ENCODE measurements at places on chromosomes 5 and 9.

GRCh38 chr9:34133436-34133949, 7.0 kb upstream of the DCAF12 start:
- no peak for DNase-seq

DNA sequence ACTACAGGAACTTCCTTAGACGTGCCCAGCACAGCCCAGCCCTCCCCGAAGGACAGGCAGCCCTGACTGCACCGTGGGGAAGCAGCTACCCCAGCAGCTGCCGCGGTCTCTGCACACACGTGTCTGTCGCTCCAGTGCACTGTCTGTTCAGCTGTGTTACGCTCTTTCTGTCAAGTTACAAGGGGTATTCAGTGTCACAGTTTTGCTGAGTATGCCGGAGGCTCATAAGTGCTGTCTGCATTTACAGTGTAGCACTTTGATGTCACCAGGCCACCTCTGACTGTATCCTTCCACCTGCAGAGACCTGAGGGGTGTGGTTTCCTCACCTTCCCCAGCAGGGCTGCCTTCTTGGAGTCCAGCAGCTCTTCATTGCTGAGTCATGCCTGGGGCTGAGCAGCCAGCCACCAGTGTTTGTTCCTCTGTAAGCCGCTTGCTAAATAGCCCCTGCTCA, 126.8 kb downstream of the EHMT1 start:
- peak; percentile 55 for DNase-seq

DNA sequence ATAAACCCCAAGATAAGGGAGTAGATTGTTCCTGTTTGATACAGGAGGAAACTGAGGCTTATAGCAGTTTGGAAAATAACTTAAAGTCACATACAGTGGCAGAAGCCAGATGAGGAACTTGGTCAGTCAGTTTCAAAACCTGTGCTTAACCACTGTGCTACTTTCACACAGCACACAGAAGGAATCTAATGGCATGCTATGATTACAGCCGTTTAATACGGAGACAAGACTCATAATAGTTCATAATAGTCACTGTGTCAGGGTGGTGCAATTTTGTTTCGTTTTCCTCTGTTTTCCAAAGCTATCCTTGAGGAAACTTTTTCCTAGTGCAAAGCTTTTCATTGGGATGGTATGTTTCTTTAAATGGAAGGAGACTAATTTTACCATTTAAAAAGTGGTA, 112.3 kb downstream of the GCNT1 start:
- no peak for DNase-seq

DNA sequence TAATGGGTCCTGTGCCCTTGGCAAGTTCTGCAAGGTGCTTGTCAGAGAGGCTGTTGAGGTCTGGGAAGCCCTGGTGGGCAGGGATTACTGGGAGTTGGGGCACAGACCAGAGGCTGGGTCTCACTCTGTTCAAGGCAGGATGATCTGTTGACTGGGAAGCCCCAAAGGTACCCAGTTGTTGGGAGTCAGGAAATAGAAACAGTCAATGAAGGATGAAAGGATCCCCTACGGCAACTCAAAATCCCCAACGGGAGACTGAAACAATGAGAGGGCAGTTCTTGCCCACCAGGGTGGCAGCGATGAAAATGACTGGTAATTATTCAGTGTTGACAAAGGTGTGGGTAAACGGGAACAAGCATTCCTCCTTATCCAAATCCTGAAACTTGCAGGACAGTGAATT, 31.2 kb downstream of the BNIP1 start:
- no peak for DNase-seq

GRCh38 chr5:88875341-88876234, 7.4 kb downstream of the MEF2C start:
- DNase-seq = no peak

GRCh38 chr9:88998911-88999310, 7.6 kb downstream of the S1PR3 start:
- DNase-seq = peak; percentile 62

- no peak for DNase-seq
Observed at GRCh38 chr9:86730163-86730928, 217.0 kb downstream of the GAS1 start.

- no peak for DNase-seq
Observed at GRCh38 chr5:155418960-155419579, 405.5 kb downstream of the KIF4B start.

GRCh38 chr5:121872856-121873255, 21.2 kb downstream of the FTMT start:
- DNase-seq = no peak

DNA sequence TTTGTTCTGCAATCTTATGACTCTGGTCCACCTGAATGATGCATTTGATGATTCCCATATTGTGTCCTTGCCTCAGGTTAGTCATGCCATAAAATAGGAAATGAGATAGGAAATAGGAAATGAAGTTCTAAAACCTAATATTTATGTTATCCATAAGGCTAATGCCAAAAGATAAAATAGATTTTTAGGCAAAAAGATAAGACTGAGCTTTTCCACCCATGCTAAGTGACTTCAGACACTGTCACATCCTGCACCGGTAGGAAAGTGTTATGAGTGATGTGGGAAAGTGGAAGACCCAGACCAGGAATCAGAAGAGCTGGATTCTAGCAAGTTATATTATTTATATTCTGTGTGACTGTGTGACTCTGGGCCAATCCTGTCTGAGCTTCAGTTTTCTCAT, 600.8 kb upstream of the DMAC1 start:
- DNase-seq = no peak

DNA sequence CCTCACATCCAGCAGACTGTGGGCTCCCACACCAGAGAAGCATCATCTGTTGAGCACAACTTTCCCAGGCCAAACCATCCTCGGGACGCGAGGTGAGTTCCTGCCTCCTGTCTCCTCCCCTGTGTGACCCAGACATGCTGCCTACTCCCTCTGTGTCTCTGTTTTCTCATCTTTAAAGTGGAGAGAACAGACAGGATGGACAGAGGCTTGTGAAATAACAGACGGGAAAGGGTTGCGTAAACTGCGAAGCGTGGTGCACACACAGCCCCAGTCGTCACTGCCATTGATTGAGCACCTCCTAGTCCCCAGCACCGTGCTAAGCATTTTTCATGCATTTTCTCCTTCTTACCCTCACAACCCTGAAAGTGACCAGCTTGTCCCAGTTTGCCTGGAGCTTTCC, 52.1 kb upstream of the LMX1B start:
- no peak for DNase-seq

DNA sequence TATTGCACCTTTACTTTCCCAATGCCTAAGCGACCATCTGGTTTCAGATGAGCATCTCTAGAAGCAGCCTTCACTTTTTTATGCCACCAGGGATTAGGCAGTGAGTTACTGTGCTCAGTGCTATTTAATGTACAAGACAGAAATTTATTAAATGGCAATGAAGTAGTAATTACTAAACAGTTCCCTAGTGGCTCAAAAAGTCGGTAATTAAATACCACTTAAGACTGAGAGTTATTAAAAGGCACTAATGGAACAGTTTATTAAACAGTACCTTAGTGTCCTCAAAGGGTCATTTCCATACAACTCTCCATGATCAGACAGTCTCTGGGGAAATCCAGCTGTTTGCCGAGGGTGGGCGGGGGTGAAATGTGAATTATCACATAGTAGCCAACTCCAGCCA, 42.3 kb downstream of the LHFPL2 start:
- no peak for DNase-seq

DNA sequence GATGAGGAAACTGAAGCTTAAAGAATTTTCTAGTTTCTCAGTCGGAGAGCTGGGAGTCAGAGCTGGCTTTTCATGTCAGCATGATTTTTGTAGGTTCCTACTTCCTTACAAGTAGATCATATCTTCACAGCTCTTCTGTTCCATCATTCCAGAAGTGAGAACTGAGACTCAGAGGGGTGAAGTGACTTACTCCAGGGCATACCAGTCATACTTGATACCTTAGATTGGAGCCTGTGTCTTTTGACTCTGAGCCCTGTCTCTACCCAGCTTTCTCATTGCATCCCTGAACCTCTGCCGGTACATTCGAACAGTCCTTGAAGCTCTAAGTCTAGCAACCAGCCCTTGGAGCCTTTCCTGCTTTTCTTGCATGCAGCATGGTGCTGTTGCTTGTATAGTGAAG, 53.3 kb downstream of the MCCC2 start:
- no peak for DNase-seq

- no peak for DNase-seq
Observed at GRCh38 chr9:132545578-132545977, 36.8 kb upstream of the BARHL1 start.

GRCh38 chr5:137195483-137195882, 303.6 kb downstream of the SPOCK1 start:
- DNase-seq = no peak

DNA sequence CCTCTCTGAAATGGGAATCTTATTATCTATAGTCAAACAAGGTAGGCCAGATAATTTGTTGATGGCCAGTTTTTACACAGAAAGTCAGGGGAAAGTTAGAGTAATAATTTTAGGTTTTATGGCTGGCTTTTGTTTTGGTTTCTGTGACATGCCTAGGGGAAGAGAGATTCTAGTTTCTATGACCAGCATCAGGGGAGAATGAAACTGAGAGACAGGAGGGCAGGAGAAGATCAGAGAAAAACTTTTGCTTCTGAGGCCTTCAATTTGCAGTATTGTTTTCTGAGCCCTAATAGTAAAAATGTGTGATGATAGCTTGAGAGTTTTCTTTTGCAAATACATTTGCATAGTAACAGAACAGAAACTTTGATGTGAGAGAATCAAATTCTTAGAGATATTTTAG, 564.3 kb downstream of the ZNF608 start:
- no peak for DNase-seq

GRCh38 chr9:125972012-125972729, 225.0 kb downstream of the PBX3 start:
- DNase-seq = no peak

DNA sequence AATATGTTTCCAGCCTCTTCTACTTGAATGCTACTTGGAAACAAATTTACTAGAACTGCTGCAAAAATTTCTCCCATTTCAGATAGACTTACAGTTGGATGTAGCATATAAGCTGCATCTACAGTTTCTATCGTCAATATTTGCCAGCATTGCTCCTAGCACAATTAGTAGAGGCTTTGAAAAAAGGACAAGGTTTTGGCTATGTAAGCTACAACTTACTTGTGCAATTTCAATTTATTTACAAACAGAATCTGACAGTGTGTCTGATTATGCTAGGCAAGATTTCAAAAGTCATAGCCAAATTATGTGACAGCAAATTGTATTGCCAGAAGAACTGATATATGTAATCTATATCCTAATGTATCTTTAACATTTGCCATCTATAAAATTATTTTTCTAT, 628.4 kb upstream of the FAM174A start:
- no peak for DNase-seq

DNA sequence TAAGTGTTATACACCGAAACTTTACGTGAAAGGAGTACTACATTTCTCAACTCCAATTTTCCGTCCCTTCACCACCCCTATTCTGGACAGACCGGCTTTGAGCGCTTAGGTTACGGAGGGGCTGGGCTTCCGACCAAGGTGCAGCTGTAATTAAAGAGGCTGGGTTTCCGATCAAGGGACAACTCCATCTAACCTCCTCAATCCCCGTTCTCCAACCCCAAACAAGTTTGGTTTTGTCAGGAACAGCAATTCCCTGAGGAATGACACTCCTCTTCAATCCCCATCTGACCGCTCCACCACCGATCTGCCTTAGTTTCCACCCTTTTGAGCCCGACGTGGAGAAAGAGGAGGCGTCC, 577 bp downstream of the TUT7 start:
- DNase-seq = no peak

DNA sequence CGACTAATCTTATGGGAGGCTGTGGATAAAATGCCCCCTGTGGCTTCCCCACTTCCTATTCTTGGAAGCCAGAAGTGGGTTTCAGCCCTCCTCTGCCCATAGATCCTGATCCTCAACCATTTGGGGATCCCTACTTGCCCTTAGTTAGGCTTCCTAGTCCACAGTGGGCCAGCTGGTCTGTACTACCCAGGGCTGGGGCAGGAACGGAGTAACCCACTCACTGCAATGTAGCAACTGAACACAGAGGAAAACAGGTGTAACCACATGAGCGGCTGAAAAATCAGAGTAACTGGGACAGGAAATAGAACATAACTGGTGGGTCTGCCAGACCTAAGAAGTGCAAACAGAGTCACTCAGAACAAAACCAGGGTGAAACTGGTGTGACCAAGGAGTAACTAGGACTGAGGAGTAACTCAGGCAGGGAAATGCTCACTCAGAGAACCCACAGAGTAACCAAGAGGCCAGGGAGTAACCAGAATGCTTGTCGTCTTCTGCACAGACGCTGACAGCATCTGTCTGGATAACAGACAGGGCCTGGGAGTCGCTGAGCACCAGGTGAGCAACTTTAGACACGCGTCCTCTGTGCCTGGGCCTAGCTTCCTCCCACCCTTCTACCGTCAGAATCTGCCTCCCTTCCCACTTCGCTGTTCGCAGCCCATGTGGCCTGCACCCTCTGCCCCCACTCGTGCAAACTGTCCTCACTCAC, 1.0 kb downstream of the AQP3 start:
- DNase-seq = peak; percentile 20

DNA sequence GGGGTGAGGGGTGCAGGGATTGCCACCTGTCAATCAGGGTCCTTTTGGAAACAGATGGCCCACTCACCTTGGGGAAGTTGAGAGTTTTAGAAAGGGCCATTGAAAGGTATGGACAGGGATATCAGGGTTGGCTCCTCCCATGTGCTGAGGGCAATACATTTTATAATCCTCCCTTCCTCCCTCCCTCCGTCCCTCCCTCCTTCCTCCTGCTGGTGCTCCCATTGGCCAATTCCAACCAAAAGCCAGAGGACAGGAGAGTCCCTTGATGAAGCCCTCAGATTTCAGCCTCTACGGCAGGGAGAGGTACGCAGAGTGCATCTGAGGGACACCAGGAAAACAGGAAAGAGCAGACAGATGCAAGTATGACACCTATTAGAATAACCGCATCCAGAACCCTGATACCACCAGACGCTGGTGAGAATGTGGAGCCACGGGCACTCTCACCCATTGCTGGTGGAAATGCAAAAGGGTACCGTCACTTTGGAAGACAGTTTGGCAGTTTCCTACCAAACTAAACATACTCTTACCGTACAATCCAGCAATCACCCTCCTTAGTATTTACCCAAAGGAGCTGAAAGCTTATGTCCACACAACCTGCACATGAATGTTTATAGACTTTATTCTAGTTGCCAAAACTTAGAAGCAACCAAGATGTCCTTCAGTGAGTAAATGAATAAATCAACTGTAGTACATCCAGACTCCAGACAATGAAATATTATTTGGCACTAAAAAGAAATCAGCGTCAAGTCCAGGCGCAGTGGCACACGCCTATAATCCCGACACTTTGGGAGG, 58.2 kb upstream of the OTULINL start:
- no peak for DNase-seq

DNA sequence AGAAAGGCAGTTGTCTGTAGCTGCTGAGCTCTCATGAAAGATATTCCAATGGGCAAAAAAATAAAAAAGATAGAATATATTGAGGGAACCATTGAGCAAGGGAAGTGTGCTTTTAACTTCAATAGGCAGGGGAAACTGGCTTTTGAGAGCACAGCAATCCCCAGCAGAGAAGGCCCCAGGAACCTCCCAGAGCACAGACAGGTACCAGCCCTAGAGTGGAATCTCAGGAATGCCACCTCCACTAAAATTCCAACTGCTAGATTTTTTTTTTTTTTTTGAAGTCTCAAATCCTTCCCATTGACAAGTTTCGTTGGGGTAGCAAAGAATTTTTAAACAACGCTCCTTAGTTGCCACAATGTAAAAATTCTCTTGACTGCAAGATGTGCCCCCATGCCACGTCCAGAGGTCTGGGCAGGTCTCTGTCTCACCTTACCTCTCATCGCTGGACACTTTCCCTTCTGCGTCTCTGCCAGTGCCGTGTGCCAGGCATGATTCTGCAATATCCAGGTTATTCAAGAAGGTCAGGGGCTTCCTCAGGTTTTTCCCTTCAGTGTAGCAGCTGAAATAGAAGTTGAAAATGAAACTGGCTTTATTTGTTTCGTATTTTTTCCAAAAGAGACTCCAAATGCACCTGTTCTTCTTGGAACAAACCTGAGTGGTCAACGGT, 64.2 kb upstream of the IRX1 start:
- no peak for DNase-seq

Measured in mesenchymal stem cell (in vitro differentiated cells and primary cell).